Panc1 (cell line): ENCODE measurements at places on chromosomes 16 and 17.

DNA sequence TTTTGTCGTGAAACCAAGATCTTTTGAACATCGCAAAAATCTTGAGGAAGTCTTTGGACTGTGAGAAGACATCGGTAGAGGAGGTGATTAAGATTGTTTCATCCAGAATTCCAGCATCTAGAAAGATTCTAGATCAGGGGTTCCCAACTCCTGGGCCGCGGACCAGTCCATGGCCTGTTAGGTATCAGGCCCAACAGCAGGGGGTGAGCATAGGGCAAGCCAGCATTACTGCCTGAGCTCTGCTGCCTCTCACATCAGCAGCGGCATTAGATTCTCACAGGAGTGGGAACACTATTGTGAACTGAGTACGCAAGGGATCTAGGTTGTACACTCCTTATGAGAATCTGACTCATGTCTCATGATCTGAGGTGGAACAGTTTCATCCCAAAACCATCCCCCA is 600.6 kb upstream of the CDH11 start:
- no peak for DNase-seq

DNA sequence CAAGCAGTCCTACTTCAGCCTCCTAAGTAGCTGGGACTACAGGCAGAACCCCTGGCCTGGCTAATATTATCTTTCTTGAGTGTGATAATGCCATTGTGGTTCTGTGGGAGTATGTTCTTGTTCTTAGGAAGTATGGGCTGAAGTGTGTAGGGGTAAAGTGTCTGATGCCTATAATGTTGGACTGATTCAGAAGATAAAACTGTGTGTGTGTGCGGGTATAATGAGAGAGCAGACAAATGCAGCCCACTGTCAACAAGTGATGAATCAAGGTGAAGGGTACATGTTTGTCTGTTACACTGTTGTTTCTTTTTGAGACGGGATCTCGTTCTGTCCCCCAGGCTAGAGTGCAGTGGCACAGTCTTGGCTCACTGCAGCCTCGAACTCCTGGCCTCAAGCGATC is 127.5 kb downstream of the CLEC16A start:
- DNase-seq = no peak

- DNase-seq = no peak
Observed at GRCh38 chr17:81008140-81008539, 16.5 kb downstream of the CHMP6 start.

GRCh38 chr16:28164140-28164539 is 47.6 kb downstream of the XPO6 start:
- no peak for DNase-seq

DNA sequence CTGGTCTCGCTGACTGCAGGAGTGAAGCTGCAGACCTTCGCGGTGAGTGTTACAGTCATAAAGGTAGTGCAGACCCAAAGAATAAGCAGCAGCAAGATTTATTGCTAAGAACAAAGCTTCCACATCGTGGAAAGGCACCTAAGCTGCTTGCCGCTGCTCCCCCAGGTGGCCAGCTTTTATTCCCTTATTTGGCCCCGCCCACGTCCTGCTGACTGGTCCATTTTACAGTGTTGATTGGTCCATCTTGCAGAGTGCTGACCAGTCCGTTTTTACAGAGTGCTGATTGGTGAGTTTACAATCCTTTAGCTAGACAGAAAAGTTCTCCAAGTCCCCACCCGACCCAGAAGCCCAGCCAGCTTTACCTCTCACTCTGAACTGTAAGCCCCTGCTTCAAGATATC is 227.8 kb downstream of the ABCC12 start:
- no peak for DNase-seq

- no peak for DNase-seq
Observed at GRCh38 chr17:76893623-76894334, 25.6 kb downstream of the MGAT5B start.

DNA sequence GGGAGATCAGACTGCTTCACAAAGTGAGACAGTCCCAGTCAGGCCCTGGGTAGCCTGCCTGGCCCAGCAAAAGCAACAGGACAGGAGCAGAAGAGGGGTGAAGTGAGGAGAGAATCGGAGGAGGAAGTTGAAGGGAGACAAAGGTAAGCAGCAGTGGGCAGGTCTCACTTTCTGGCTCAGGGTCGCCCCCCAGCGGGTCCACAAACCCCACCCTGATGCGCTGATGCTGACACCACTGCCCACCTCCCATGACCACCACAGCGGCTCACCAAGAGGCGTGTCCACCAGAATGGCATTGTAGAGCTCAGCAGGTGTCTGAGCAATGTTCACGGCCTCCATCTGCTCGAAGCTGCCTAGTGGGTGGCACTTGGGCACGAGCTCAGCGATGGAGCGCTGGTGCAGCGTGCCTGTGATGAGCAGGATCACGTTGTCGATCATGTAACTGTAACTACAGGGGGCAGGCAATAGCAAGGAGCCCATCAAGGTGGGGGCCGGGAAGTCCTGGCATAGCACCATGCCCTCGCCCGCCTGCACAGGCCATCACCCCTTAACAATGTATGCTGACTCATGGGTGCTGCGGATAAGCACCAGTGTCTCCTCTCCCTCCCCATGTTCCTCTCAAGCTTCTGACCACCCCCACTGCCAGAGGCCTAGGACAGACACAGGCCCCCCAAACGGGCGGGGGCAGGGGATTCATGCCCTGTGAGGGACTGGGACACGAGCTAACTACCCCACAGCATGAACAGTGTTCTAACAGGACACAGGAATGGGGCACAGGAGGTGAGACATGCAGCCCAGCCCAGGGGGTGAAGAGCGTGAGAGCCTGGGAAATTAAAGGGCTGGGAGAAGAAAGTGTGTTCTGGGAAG is 13.6 kb downstream of the HSD11B2 start:
- no peak for DNase-seq

- DNase-seq = no peak
Observed at GRCh38 chr16:77549876-77550275, 115.0 kb upstream of the ADAMTS18 start.

- DNase-seq = no peak
Observed at GRCh38 chr16:14566599-14566998, 63.5 kb downstream of the PARN start.

DNA sequence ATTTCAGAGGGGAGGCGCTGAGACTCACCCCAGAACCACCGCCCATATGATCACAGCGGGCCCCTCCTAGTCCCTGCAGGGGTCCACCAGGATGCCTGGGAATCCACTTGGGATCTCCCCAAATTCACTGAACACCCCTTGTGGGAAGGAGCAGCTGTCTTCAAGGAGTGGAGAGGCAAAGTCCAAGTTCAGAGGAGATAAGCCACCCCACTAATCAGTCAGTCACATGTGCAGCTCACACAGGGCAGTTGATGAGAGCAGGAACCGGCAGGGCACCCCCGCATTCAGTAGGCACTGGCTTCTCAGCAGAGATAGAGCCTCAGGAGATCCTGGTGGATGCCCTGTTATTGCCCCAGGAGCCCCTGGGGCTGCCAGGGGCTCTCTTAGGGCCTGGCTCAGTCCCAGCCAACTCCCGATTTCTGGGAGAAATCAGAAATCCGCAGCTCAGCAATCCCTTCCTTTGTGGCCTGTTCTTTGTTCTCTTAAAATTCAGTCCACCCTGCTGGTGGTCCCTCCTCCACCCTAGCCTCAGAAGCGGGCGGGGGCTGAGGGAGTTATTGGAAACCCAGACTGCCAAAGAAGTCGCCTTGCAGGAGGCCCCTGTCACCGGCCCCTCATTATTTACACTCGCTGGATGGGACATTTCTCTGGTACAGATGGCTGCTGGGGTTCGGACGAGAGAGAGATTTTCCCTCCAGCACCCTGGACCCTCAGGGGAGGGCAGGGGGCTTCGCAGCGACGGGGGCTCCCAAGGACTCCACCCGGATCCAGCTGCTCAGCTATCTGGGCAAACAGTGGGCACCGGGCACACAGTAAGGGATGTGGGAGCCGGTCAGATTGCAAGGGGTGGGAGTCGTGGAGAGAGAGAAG is 1.8 kb downstream of the CDC42EP4 start:
- DNase-seq = no peak

DNA sequence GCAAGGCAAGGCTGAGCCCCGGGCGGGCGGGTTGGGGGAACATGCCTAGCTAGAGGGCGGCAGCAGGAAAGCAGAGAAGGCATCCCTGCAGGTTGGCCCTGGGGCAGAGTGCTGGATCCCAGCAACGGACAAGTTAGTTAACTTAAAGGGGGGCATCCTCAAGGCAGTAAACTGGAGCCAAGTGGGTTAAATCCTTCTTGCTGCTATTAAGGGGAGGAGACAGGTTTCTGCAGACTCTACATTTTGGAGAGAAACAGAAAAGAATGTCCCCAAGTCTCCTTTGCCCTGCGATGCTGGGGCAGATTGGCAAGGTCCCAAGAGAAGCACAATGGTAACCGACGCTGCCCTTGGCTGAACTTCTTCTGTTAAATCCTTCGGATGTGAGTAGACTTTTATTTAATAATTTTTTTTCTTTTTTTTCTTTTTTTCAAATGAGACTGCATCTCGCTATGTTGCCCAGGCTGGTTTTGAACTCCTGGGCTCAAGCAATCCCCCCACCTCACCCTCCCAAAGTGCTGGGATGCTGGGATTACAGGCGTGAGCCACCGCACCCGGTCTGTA is 14.0 kb downstream of the ATP5PD start:
- DNase-seq = no peak

DNA sequence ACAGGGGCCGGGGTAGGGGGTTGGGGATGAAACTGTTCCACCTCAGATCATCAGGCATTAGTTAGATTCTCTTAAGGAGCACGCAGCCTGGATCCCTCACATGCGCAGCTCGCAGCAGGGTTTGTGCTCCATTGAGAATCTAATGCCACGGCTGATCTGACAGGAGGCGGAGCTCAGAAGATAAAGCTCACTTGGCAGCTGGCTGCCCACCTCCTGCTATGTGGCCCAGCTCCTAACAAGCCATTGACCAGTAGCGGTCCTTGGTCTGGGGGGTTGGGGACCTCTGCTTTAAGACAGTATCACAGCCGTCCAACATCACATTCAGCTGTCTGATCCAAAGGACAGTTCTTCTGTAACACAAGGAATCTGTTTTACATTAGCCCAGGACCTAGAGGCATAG is 62.5 kb downstream of the SLC39A11 start:
- no peak for DNase-seq

GRCh38 chr16:89187770-89188392 is 12.5 kb downstream of the SLC22A31 start:
- no peak for DNase-seq

- no peak for DNase-seq
Observed at GRCh38 chr16:53755026-53755910, 51.3 kb downstream of the FTO start.

GRCh38 chr17:59108400-59109102 is 1.9 kb upstream of the TRIM37 start:
- DNase-seq = no peak

DNA sequence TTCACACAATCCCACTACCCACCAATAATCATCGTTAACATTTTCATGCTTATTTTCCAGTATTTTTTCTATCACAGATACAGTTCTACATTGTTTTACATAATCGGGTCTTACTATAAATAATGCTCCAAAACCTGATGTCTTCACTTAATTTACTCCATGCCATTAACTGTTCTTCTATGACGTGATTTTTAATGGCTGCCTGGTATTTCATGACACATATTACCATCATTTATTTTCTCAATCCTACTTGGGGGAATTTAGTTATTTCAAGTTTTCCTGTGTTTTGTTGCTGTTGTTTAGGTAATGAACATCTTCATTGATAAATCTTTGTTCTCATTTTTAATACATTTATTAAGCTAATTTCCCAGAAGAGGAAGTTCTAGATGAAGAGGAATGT is 14.7 kb downstream of the LPO start:
- no peak for DNase-seq

GRCh38 chr17:48194097-48194550 is 86.6 kb downstream of the SNX11 start:
- no peak for DNase-seq

DNA sequence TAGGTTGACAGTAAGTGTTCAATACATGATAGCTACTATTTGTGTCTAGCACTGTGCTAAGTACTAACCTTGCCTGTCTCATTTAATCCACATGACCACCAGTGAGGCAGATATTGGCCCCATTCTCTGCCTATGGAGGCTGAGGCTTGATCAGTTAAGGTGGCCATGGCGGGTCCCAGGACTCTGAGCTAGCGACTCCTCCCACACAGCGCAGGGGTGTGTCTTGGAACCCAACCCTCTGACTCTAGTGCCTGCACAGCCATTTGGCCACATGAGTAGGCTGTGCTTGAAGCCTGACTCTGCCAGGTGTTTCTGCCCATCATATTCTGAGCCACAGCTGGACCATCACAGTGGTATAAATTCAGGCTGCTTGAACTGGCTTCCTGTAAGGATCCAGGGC is 6.4 kb downstream of the NHERF1 start:
- no peak for DNase-seq

- DNase-seq = no peak
Observed at GRCh38 chr16:87741700-87742415, 23.9 kb downstream of the KLHDC4 start.

GRCh38 chr17:40995116-40995515 is 1.2 kb upstream of the KRTAP3-3 start:
- no peak for DNase-seq

- no peak for DNase-seq
Observed at GRCh38 chr16:89605186-89605970, 8.1 kb upstream of the DPEP1 start.

DNA sequence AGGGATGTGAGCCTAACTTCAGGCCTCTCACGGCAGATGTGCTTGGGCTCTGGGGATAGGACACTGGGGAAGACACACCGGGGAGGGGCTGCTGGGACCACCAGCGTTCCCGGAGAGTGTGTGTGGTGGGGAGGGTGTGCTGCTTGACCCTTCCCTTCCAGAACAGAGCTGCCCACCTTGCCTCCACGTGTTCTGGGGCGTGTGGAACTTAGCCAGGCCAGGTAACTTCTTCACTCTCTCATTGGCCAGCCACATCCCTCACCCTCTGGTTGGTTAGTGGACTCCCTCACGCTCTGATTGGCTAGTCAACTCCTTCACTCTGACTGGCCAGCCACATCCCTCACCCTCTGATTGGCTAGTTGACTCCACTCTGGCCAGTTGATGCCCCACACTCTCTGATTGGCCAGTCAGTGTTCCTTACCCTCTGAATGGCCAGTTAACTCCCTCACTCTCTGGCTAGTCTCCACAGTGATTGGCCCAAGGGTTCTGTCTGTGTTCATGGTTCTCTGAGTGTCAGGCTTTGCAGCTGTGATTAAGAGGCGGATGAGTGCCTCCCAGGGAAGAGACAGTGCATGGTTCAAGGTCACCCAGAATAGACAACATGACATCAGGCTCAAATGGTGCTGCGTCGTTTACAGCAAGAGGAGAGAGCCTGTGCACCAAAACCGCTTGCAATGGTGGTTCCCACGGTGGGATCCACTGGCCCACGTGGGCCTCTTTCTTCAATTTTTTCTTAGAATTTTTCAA is 10.0 kb downstream of the TMEM235 start:
- no peak for DNase-seq

DNA sequence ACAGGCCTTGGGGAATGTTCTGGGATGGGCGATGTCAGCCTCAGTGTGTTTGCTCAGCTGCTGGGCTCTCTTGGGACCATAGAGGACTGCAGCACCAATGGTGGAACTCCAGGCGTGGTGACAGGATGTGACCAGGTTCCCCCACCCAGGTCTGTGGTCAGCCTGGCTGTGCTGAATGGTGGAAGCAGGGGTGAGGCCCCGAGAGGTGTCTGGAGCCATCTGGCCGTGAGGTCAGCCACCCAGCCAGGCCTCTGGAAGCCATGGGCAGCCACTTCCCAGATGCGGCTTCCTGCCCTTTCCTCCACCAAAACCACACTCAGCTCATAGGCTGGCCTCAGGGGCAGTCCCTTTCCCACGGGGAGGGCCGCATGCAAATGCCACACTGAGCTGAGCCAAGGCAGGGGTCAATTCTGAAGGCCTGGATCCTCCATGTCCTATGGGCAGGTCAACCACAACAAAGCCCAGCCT is 7.8 kb upstream of the MAPK7 start:
- DNase-seq = no peak
